Hypothalamus (tissue), 51 donors: ENCODE measurements at places on chromosomes 16 and 17.

GRCh38 chr16:35908152-35908551 is 2448.7 kb downstream of the TP53TG3F start:
- DNase-seq: no peak

GRCh38 chr17:42090964-42091790 is 7.1 kb downstream of the ZNF385C start:
- no peak for DNase-seq

GRCh38 chr16:56742030-56742984 is 12.4 kb downstream of the NUP93 start:
- no peak for DNase-seq

DNA sequence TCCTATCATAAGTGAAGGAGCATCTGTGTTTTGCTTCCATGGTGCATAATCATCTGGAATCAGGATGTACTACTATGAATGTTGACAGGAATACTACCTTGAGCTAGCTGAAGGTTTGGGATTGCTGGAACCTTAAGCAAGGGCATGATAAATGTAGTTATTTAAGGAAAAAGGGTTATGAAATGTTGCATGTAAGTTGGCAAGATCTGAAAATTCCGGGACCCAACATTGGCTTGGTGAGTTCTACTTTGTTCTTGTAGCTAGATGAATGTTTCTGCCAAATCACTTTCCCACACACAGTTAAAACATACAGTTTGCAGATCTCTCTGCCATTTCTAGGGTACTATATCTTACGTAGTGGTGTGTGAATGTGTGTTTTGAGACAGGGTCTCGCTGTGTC is 13.6 kb downstream of the RHOT1 start:
- no peak for DNase-seq

DNA sequence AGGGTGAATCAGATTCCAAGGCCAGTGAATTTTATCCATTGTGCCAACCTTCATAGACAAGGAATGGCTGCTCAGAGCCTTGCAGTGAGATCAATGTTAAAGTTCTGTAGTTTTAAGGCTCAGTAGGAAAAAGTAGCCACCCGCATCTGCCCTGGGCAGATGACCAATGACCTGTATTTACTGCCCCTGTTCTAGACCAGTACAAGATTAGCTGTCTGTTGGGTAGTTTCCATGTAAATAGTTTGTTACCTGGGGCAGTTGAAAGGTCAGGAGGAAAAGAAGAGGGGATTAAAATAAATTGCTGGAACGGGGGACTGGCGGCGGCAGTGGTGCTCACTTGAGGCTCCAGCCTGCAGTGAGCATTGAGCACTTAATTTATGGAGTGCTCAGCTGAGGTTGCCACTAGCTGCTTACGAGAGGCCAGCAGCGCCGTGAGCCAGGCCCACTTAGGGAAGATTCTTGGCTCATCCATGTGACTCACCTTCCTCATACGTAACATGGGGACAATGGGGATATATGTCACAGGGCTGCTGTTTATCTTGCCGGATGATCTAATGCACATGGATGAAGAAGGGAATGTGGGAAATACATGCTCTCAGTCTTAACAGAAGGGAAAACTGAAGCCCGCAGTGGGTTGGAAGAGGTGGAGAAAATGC is 10.7 kb upstream of the NOS2 start:
- DNase-seq: no peak

- no peak for DNase-seq
Measured at GRCh38 chr16:2528161-2529060, 2.8 kb downstream of the CEMP1 start.

- DNase-seq: no peak
Measured at GRCh38 chr16:78122774-78123315, 23.4 kb downstream of the WWOX start.

DNA sequence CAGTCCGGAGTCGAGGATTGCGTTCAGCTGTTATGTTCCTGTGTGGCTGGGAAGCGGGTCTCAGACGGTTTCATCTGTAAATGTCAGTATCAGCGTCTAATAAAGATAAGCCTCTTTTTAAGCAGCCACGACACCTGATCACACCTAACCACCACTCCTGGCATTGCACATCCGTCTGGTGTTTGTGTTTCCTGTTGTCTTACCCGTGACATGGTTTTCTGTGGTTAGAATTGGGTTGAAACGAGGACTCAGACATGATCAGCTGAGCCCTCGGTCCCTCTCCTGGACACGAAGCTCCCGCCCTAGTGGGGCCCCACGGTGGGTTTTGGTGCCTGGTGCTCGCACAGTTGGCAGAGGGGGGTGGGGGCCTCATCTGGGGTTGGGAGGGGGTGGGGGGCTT is 18.3 kb downstream of the CPNE7 start:
- no peak for DNase-seq

DNA sequence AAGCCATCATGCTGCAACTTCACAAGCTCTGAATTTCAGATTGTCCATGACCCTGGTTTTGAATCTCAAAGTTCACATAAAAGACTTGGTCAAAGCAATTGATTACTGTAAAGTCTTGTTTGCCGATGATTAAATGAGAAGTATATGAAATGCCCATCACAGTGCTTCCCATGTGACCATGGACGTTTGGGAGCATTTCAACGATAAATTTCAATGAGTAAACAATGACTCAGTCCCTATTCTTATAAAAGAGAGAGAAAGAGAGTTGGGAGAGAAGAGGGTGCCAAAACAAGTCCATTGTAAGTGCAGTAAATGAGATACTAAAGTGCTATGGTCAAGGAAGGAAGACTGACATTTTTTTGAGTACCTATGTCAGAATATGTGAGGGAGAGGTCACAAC is 276.9 kb downstream of the SOX9 start:
- no peak for DNase-seq

DNA sequence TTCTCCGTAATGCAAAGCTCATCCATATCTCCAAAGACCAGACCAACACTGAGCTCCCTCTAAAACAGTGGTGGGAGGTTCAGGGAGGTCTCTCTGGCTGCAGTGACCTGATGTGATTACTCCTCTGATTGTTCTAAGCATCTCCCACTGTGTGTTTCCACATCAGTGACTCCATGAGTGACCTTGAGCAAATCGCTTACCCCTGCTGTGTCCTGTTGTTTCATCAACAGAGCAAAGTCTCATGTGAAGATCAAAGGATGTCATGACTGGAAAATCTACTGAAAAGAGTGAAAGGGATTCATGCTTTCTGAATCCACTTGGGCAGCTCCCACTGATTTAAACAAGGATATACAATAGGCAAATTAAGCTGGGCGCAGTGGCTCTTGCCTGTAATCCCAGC is 352.9 kb downstream of the TMEM114 start:
- no peak for DNase-seq

- no peak for DNase-seq
Measured at GRCh38 chr17:61848896-61849295, 14.4 kb downstream of the BRIP1 start.

DNA sequence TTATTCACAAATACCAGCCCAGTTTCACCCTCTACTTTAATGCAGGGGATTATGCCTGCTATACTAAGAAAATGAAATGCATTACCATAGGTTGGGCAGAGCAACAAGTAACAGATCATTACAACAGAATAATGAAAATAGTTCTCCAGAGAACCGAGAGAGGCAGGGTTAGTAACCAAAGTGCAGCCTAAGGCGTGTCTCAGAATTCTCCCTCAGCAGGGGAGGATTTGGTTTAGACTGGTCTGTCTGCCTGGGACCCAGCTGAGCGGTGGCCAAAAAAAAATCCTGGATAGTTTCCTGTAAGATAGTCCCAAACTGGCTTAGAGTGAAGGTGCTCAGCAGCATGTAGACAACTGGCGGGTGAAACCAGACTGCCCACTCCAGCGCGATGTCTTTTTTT is 30.8 kb upstream of the ADCY7 start:
- no peak for DNase-seq

DNA sequence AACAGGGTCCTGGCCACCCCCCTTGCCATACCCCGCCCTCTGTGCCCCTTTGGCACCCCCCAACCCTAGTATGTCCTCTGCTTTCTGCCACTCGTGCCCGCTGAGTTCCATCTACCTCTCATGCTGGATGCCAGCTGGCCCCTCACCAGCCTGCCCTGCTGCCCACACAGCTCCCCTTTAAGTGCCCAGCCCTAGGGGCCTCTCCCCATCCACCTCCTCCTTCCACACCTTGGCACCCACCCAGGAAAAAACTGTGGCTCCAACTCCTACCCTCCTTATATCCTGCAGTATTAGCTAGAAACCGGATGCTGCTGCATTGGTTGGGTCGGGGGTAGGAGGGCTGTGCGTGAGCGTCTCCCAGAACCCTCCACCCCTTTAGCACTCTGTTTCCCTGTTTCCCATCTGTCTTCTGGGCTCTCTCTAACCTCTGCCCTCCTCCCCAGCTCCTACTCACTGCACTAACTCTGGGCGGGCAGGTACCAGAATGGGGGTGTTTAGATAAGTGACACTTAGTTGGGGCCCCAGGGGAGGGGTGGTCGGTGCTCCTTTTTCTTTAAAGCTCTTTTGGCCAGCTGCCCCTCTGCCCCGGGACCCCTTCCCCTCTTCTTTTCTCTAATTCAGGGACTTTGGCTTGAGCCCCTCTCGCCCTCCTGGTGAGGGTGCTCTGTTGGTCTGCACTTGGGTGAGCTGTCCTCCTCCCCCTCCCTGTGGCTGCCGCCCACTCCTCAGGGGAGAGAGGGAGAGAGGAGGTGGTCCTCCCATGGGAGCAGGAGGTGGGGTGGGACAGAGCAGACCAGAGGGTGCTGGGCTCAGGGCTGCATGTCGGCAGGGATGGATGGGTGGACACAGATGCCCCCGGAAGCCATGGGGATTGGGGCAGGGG is 9.9 kb downstream of the NR1D1 start:
- DNase-seq: no peak

- DNase-seq: no peak
Measured at GRCh38 chr16:19589771-19590302, 34.3 kb downstream of the VPS35L start.

- no peak for DNase-seq
Measured at GRCh38 chr17:19996502-19996901, 12.7 kb upstream of the SPECC1 start.

- DNase-seq: no peak
Measured at GRCh38 chr17:49224198-49224996, 6.2 kb downstream of the PHOSPHO1 start.

DNA sequence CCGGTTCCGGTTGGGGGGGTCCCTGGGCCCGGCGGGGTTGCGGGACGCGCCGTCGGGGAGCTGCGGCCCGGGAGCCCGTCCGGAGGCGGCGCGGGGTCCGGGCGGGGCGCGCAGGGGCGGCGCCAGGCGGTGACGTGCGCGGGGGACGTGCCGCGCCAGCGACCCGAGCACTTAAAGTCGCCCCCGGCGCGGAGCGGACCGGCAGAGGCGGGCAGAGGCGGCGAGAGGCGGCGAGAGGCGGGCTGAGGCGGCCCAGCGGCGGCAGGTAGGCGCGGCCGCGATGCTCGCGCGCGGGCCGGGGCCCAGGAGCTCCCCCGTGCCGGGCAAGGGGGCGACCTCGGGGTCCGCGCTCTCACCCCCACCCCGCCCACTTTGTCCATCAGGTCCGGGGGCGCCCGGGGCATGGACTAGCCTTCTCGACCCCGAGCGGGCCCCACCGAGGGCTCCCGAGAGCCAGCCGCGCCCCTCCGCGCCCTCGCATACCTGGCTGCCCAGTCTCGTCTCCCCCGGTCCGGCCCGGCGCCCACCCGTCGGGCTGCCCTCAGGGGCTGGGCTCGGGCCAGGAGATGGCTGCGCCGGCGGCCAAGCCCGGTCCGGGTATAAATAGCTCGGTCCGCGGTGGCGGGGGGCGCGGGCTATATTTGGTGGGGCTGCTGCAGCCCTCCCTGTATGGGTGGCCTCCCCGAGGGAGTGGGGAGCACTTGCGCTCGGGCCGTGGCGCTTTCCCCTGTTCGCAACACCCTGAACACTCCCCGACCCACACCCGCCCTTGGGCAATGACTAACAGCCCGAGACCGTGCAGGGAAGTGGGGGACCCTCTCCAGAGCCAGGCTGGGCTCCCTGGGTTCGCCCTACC is at the start of gene SLC16A3:
SLC16A3 (plus strand) TSS at position 201 of the 856 bp plus-strand sequence. CDS start 6,967 bp downstream, outside the sequence.
- DNase-seq: no peak

DNA sequence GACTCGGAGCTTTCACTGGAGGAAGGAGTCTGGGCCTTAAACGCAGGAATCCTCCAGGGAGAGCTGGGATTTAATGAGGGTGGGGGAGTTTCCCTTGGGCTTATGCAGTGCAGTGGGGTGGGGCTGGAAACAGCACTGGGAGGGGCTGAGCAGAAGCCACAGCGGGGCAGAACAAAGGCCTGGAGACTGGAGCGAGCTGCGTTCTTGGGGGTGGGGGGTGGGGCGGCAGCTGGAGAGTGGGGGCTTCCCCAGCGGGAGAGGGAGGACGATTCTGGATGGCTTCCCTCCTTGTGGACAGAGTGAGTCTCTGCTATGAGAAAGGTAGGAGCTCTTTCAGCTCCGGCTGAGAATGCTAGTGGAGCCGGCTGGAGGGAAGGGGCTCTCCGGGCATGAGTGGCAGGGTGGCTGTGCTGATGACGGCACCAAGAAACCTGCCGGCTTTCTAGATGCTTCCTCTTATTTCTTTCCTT is 406.0 kb downstream of the SEC14L1 start:
- DNase-seq: no peak

- DNase-seq: no peak
Measured at GRCh38 chr16:80527297-80527696, 13.5 kb upstream of the DYNLRB2 start.

GRCh38 chr16:17470182-17470907 is 415 bp downstream of the XYLT1 start:
- DNase-seq: no peak

- DNase-seq: no peak
Measured at GRCh38 chr17:82303944-82304808, 13.2 kb downstream of the CD7 start.

DNA sequence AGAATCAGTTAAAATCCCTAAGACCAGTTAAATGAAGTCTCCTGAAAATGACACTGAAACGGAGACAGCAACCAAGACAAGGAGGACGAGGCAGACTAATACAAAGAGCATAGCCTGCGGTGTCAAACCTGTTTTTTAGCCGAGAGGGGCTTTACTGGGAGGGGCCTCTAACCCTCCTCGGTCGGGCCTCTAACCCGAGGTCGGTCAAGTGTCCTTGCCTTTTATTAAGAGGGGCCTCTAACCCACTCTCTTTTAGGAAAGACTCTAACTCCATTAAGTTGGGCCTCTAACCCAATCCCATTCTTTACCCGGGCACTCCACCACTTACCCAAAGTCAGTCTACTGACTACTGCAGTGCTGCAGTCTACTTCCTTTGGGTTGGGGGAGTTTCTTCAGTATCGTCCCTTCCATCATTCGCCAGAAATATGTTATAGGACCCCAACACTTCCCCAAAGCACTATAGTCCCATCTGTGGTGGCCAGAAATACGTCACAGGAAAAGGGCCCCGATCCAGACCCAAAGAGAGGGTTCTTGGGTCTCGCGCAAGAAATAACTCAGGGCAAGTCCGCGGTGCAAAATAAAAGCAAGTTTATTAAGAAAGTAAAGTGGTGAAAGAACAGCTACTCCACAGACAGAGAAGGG is 39.2 kb upstream of the ARL4D start:
- DNase-seq: no peak

DNA sequence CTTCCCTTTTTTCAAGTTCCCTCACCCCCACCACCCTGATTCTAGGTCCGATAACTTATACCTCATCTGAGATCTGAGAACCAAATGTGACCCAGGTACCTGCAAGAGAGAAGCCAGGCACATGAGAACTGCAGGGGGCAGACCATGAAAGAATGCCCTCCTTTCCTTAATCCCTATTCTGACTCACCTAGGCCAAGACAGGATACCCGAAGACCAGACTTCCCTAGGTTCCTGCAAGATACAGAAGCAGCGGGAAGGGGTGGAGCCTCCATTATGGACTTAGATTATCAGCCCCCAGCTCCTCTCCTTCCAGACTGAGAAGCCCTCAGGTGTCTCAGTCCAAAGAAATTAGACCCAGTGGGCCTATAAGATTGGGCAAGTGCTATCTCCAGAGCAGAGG is 2.1 kb downstream of the KCNAB3 start:
- DNase-seq: no peak

GRCh38 chr17:51507444-51507843 is 247.1 kb downstream of the UTP18 start:
- DNase-seq: no peak

- DNase-seq: no peak
Measured at GRCh38 chr17:50261051-50261915, 13.0 kb upstream of the TMEM92 start.
